Choroid plexus epithelial cell (primary cell): ENCODE measurements at places on chromosomes 16 and 17.
A peak's percentile ranks its signal among the peaks of the same experiment; 100 is the strongest.

DNA sequence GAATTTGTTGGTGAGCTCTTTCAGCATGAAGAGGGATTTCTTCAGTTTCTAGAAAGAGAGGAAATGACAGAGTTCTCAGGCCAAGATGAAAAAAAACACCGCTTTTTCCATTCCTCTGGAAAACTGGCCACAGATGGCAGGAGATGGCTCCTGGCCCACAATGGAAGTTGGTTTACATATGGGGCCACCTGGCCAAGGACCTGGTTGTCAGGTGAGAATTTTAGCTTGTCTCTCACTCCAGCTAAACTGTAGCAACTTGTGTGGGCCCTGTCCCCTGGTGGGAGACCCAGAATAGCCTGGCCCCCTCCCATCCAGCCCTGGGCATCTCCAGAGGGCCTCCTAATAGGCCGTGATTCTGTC lies 33.6 kb downstream of the LGALS9 start:
- no peak for DNase-seq

DNA sequence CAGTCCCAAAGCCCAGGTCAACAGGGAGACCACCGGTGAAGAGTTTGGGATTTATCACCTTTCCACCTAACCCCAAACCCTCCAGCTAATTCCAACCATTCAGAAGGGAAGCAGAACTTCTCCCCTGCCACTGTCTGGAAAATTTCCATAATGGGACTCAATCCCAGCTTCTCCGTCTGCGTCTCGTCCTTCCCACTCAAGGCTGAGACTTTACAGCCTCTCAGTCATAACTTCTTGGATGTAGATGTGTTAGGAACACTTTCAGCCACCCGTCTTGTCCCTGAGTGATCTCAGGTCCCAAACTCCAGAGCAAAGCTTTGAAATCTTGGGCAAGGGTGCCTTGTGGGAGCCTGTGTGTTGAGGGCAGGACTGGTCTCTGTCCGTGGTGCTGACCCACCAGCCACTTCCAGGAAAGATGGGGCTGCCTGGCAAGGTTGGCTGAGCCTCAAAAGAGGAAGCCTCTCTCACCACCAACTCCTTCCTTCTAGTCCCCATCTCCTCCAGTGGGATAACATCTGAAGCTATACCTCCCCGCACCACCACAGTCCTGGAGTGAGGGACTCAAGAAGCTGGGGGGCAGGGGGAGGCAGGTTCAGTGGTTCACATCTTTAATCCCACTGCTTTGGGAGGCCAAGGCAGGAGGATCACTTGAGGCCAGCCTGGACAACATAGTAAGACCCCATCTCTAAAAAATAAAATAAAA lies 9.3 kb downstream of the GAS2L2 start:
- DNase-seq: peak; percentile 57

DNA sequence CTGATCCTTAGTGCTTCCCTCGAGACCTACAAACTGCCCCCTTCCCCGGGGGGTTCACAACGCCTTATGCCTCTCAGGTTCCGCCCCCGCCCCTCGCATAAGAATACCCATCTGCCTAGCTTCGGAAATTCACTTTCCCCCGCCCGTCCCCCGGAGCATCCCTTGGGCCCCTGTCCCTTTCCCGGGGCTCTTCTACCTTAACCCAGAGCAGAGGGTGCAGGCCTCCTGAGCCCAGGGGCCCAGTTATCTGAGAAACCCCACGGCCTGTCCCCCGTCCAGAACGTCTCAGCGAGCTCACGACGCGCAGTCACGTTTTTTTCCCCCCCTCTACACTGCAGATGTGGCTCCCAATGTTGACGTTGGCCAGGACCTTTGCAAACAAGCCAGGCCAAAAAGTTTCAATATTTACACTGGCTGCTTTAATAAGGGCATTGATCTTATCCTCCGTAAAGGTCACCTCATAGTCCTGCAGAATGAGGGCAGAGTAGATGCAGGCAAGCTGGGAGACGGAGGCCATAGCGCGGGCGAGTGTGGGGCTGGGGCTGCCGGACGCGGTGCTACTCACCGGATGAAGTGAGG lies 1.4 kb upstream of the NBR1 start:
- DNase-seq: peak; percentile 42

DNA sequence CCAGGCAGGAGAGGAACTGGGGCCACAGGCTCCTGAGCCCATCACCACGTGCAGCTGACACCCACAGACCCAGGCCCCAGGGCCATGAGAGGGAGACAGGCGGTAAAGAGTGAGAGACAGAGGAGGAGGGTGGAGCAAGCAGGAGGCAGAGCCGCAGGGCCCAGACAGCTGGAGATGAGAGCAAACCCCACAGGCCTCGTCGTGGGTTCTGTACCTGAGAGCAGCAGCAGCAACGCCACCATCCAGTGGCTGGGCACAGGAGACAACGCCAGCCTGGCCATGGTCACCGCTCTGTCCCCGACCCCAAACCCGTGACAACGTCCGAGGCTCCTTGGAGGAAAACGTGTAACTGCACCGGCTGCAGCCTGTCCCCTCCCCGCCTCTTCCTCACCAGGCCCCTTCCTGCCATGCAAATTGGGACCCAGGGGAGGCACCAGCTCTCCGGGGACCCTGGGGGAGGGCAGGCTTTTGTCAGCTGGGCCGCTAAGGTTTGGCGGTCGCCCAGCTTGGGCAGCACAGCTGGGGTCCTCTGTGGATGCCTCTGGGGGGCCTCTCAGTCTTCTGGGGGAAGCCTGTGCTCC lies at the start of gene CD79B:
Gene CD79B (minus strand): TSS at position 351 of the 581 bp plus-strand sequence. CDS start 70 bp downstream, at position 281.
- no peak for DNase-seq

DNA sequence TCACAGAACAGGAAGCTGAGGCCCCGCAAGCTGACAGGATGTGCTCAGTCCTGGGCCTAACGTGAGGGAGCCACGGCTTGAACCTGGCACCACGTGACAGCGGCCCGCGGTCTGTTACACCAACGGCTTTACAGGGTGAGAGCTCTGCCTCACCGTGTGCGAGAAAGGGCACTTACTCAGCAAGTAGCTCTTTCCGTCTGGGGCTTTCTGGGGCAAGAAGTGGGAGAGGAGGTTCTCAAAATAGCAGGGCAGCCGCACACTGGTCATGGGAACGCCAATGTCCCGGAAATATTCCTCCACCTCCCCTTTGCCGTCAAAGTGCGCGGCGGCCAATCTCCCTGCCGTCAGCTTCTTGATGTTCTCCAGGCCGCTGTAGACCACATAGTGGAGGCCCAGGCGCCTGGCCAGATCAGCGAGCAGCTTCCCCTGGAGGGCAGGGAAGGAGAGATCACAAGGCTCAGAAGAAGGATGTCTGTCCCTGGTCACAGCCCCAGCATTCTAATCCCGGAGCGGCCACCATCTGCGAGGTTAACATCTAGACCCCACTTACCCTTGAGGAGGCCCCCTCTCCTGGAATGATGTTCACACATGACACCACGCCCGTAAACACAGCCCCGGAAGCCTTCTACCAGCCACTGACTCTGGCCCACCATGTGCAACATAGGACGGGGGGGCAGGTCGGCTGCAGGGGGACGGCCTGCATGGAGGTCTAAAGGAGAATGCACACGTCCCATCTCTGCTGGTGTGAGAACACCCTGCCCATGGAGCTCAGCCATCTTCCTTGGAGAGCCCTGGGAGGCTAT lies 8.2 kb downstream of the NMRAL1 start:
- no peak for DNase-seq

DNA sequence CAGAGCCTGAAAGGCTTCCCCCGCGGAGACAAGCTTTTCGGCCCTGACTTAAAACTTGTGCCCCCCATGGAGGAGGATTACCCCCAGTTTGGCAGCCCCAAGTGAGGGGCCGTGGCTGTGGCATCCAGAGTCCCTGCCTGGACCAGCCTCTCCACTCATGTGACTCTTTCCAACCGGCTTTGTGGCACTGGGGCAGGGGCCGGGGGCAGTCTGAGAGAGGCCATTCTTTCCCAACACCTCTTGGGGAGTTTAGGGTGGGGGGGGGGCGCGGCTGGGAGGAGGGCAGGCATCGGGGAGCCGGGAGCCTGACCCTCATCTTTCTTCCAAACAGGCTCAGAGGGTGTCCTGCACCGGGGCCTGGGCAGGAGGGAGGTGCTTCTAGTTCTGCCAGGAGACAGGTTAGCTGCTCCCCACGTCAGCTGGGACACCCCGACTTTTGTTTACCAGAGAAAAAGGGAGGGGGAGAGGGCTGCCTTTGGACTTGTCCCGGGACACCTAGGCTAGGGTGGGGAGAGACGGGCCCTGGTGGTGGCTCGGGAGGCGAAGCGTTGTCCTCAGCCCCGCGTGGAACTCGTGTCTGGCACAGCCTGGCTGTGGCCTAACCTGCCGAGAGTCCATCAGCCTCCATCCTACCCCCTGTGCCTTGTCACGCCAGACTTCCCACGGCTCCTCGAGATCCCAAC lies 7.3 kb upstream of the SERPINF1 start:
- no peak for DNase-seq

DNA sequence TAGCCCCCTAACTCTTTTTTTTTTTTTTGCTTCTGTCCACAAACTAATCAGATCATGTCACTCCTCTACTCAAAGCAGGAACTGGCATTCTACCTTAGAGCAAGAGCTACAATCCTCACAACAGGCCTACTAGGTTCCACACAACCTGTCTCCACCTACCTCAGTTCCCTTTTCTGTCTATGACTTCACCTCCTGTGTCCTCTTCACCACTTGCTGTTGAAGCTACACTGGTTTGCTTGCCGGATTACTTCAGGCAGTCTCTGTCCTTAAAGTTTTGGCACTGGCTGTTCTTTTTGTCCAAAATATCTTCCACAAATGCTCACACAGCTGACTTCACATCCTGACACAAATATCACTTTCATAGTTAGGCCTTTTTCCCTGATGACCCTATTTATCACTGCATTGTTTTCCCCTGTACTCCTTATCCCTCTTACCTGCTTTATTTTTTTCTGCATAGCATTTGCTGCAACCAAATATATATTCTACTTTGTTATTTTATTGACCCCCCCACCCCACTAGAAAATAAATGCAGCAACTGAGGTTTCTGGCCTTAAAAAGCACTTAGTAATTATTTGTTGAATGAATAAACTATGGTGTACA lies 72.0 kb downstream of the KANSL1 start:
- no peak for DNase-seq

GRCh38 chr17:77882481-77883212 lies 75.9 kb upstream of the TNRC6C start:
- peak; percentile 86 for DNase-seq

DNA sequence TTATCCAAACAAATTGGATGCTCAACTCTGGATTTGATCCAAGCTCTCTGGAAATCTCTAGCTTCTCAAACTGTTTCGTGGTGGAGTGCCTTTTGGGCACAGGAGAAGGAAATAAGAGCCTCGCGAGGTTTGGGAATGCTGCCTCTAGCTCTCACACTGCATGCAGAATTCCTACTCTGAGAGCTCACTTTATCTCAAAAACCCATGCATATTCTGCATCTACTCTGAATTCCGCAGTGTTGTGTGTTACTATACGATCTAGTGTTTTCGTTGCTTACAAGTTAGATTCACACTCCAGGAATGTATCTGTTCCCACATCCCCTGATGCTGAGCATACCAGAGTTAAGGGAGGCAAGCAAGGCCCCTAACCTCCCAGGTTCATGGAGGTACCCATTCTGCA lies 462.7 kb downstream of the WWOX start:
- DNase-seq: no peak

DNA sequence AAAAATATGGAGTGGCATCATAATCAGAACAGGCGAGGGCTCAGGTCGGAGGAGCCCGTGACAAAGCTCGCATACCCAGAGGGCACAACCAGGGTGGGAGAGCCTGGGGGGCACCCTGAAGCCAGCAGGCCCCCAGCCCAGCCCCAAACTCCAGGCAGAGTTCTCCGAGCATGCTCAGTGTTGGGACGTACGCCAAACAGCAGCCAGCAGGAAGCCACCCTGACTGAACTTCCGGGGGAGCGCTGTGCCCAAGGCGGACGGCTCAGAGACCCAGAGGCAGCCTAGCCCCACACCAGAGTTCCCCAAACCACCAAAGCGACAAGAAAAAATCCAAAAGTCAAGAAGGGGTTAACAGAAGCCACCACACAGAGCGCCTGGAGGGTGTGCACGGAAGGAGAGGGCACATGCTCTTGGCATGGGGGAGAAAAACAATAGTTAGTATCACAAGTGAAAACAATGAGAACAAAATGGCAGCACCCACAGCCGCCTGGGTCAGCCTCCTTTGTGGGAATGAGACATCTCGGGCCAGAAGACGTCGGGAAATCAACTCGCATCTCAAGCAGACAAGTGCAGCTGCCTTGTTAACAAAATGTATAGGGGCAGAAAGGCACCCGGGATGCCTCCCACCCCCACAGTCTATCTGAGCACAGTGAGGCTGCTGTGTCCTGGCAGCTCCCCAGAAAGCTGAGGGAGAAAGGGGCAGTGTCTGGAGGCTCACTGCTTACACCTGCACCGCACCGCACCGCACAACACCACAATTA lies 11.9 kb downstream of the EXOC7 start:
- no peak for DNase-seq

DNA sequence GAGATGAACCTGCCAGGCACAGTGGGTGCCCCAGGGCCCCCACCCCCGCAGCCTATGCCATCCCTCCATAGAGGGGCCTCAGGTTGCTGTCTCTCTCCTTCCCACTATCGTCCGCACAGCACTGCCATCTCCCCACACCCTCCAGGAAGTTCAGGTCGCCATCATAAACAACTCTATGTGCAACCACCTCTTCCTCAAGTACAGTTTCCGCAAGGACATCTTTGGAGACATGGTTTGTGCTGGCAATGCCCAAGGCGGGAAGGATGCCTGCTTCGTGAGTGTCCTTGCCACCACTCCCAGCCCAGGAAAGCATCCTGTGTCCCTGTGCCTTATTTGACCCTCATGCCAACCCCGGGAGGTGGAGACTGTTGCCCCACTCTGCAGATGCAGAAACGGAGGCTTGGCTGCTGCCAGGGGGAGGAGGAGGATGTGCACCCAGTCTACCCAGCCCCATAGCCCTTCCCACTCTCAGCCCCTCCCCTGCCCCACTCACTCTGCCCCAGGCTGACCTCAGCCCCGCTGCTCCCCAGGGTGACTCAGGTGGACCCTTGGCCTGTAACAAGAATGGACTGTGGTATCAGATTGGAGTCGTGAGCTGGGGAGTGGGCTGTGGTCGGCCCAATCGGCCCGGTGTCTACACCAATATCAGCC lies 3.9 kb downstream of the PRSS21 start:
- no peak for DNase-seq

DNA sequence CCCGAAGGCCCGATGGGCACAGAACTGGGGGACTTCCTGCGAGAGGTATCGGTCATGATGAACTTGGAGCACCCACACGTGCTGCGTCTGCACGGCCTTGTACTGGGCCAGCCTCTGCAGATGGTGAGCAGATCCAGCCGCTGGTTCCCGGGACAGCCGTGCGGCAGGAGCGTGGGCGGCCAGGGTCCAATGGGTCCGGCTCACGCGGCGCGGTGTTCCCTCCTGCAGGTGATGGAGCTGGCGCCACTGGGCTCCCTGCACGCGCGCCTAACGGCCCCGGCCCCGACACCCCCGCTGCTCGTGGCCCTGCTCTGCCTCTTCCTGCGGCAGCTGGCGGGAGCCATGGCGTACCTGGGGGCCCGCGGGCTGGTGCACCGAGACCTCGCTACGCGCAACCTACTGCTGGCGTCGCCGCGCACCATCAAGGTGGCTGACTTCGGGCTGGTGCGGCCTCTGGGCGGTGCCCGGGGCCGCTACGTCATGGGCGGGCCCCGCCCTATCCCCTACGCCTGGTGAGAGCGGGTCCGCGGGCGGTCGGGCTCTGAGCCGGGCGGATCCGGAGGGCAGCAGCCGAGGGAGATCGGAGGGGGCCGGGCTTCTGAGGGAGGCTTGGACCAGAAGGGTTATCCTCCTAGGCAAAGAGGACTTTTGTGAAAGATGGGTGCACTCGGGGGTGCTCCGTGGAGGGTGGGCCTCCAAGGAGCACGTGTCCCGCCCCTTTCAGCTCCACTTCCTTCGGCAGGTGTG lies 3.0 kb downstream of the TNK1 start:
- DNase-seq: no peak

GRCh38 chr16:28029387-28030002 lies 34.0 kb downstream of the GSG1L start:
- DNase-seq: no peak
